ENCODE measurements at places on chromosomes 7 and 10.

- no peak for DNase-seq
Observed at GRCh38 chr7:132541656-132542055, 34.6 kb downstream of the PLXNA4 start.

DNA sequence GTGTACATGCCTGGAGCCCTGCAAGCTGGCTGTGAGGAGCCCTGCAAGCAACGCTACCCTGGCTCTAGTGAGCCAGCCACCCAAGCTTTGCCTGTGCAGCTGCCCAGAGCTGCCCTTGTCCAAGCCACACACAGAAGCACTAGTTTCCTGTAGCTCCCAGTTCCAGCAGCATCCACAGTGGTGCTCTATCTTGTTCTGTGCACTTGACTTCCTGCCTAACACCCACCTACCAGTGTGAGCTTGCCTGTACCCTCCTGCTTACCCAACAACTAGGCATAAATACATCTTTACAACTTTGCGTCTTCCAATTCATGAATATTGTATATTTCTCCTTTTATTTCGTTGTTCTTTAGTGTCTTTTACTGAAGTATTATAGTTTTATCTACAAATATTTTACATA lies 32.2 kb upstream of the ZNF518A start:
- DNase-seq: no peak

- peak; percentile 78 for DNase-seq
Observed at GRCh38 chr7:128266883-128267594, 26.0 kb downstream of the LEP start.

DNA sequence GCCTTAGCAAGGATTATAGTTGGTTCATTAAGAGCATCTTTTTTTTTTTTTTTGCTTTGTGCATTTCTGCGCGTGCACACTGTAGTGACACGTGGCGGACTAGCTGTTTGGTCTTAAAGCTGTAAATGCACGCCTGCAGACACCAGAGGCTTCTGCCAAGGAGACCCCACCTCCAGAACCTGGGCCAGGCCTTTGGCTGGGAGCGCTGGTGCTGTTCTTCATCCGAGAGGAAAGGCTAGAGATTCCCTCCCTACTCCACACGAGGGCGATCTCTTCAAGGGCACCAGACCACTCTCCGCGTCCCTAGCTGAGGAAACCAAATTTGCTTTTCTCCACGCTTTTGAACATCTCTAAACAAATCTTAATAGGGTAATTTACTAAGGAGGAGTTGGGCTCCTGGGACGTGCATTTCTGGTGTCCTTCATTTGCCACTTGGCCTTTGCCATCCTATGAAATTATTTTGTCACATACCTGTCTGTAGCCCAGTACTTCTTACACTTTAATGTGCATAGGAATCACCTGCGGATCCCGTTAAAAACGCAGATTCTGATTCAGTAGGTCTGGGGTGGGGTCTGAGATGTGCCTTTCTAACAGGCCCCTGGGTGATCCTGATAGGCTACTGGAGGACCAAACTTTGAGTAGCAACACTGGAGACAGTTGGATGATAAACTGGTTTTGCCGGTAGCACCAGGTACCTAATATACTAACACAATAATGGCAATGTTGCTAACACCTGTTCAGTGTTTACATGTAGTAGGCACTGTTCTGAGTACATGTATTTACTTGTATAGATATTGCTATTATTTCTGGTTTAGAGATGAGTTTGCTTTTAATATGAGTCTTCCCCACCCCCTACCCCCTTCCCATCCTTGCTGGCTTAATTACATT lies 1.3 kb upstream of the SLC26A5 start:
- peak; percentile 49 for DNase-seq

DNA sequence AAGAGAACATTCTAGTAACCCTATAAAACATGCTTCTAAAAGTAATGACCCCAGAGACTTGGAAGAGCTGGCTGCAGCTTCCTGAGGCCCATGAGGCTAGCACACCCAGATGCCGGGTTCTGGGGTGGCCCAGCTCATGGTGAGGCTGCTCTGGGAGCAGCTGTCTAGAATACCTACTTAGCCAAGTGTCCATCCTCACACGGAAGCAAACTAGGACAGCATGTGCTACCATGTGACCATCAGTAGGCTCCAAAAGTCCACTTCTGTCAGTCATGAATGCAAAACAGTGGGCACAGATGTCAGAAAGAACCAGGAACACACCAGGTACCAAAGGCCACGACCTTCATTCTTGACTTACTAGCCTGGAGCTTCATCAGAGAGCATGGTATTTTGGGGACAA lies 32.4 kb downstream of the CTBP2 start:
- no peak for DNase-seq

DNA sequence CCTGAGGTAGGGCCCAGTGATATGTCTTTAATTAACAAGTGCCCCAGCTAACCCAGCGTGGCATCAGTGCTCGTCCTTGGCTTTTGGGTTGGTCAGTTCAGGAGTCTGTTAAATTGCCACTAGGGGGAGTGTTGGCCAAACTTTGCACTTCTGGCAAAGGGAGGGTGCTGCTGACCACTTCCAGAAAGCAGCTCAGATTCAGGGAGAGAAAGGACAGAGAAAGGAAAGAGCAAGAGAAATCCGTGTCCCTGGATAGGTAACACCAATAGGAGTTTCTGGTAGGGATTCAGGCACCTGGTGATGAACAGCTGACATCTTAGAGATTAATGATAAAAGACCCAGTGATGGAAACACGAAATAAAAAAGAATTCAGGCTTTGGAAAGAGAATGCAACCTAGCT lies 243.1 kb upstream of the AOAH start:
- peak; percentile 80 for DNase-seq

- DNase-seq: no peak
Observed at GRCh38 chr10:26627324-26627723, 70.2 kb upstream of the PDSS1 start.

- no peak for DNase-seq
Observed at GRCh38 chr7:39164887-39165286, 187.2 kb downstream of the POU6F2 start.

GRCh38 chr10:5528989-5529701 lies 4.4 kb downstream of the CALML3 start:
- no peak for DNase-seq

GRCh38 chr10:72812753-72813430 lies 80.6 kb upstream of the OIT3 start:
- DNase-seq: peak; percentile 76

- DNase-seq: no peak
Observed at GRCh38 chr10:23194966-23195845, 3.1 kb downstream of the PTF1A start.

- DNase-seq: peak; percentile 4
Observed at GRCh38 chr7:29139191-29139590, 7.1 kb downstream of the CPVL start.

GRCh38 chr7:157824819-157825121 lies 488.0 kb downstream of the DNAJB6 start:
- no peak for DNase-seq

GRCh38 chr10:114356751-114357514 lies 47.4 kb downstream of the AFAP1L2 start:
- peak; percentile 19 for DNase-seq

- peak; percentile 35 for DNase-seq
Observed at GRCh38 chr10:48215486-48216203, 58.9 kb downstream of the FRMPD2 start.

GRCh38 chr10:81116201-81116600 lies 578.5 kb downstream of the SH2D4B start:
- DNase-seq: no peak

DNA sequence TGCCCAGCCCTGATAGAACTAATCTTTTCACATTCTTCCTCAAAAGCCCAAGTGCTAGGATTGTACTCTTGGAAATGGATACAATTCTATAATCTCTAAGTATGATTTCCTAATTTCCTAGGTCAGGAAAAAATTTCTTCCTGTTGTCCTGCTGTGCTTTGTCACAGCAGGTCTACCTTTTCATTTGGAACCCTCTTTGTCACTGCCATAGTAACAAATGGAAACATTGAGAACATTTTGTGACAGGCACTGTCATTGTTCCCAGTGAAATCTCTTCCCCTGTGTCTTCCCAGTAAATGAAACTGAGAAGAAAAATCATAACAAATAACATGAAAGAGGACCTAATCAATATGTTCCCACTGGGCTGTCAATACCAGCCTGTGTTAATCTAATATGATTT lies 150.9 kb upstream of the KAT6B start:
- DNase-seq: no peak
